Cortex of kidney (tissue), 1 donor: ENCODE measurements at places on chromosomes 7 and 10.

- DNase-seq, result no peak
Measured at GRCh38 chr7:3588341-3588740, 287.3 kb downstream of the SDK1 start.

DNA sequence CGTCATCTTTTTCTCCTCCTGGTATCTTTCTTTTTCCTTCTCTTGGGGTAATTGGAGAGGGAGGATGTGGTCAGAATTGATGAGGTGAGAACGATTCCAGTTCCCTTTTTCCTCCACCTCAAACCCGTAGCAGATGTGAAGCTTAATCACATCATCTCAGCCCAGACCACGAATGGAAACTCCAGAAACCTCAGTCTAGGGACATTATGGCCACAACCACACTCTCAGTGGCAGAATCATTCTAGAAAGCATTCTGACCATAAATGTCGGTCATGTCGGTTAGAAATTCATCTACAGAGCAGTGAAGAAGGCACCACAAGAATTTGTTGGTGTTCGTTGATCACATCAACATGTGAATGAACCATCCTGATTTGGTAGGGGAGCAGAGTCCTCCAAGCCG lies 78.7 kb downstream of the GATA3 start:
- DNase-seq, result no peak

- no peak for DNase-seq
Measured at GRCh38 chr7:83857691-83858090, 208.8 kb upstream of the SEMA3E start.

GRCh38 chr7:47088329-47089067 lies 493.4 kb downstream of the TNS3 start:
- no peak for DNase-seq
